Stimulated activated naive CD4-positive, alpha-beta T cell treated with Interleukin-2 at 50 U/mL for 16 hours (primary cell): ENCODE measurements at places on chromosomes 5 and 9.
A peak's percentile ranks its signal among the peaks of the same experiment; 100 is the strongest.

DNA sequence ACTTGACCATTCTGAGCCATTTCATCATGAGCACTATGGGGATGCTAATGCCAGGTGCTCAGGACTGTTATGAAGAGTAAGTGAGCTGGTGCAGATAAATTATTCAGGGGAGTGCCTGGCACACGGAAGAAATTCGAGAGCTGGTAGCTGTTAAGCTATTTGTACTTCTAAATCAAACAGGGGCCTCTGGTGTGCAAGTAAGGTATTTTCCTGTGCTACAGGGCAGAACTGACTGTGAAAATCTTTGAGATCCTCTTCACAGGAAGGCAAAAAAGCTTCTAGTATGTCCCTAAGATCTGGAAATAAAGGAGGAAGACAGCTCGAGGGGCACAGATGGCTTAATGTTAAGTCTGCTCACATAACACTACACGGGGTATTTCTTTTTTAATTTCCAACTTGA lies 106.3 kb upstream of the SPOCK1 start:
- no peak for DNase-seq

DNA sequence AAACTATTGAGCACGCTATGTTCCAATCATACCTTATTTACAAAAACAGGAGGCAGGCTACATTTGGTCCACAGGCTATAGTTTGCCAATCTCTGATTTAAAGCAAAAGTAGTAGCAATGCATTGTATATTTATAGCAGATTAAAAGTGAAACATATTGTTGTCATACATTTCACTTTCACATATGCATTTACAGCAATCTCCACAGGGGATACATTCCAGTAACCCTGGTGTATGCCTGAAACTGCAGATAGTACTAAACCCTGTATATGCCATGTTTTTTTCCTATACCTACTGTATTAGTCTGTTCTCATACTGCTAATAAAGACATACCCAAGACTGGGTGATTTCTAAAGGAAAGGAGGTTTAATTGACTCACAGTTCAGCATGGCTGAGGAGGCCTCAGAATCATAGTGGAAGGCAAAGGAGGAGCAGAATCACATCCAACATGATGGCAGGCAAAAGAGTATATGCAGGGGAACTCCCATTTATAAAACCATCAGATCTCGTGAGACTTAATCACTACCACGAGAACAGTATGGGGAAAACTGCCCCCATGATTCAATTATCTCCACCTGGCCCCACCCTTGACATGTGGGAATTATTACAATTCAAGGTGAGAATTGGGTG lies 5.9 kb upstream of the CSF1R start:
- DNase-seq: no peak

GRCh38 chr5:123976379-123977033 lies 464.5 kb downstream of the CSNK1G3 start:
- DNase-seq: no peak

- peak; percentile 92 for DNase-seq
Observed at GRCh38 chr5:180810210-180810958, 7.8 kb upstream of the MGAT1 start.

DNA sequence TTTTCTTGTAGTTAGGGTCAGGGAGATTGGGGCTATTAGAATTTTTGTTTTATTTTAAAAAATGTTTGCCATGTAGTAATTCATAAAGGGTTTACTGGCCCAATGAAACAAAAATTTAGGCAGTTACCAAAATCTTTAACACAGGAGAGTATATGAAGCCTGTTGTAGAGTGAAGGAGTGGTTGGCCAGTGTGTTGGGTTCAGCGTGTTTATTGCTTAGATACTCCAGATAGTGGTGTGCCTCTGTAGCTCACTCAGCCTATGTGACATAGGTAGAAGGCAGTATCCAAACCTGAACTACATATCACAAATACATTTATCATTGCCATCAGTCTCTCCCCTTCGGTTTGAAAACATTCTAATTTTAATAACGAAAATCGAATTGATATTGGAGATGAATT lies 1.2 kb downstream of the TEK start:
- no peak for DNase-seq

DNA sequence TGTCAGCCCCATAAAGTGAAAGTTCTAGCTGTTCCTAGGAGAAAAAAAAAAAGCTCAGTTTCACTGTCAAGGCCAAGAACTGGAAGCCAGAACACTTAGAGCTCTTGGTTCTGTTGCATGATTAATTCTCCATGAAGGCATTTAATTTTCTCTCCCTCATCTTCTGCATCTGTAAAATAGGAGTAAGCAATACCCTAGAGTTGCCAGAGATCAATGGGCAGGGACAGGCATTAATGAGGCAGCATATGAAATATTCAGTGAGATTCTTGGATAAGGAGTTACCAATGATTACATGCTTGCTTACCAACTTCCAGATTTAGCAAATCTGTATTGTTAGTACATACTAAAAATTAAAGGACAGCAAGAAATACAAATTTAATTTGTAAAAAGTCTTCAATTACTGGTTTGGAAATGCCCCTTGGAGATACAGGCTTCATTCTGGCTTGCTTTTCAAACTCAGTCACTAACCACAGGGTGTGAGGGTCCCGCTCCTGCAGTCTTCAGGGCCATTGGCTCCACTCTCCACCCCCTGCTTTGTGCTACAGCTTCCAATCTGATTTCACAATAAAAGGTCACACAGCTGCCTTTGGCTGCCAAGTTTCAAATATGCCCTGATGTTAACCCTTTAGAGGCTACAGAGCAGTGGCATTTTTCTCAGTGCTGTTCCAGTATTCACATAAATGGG lies 624.6 kb downstream of the BNC2 start:
- DNase-seq: no peak

- no peak for DNase-seq
Observed at GRCh38 chr5:50751064-50751657, 84.7 kb downstream of the PARP8 start.

GRCh38 chr5:137753691-137754187 lies 424 bp downstream of the HNRNPA0 start:
- no peak for DNase-seq

DNA sequence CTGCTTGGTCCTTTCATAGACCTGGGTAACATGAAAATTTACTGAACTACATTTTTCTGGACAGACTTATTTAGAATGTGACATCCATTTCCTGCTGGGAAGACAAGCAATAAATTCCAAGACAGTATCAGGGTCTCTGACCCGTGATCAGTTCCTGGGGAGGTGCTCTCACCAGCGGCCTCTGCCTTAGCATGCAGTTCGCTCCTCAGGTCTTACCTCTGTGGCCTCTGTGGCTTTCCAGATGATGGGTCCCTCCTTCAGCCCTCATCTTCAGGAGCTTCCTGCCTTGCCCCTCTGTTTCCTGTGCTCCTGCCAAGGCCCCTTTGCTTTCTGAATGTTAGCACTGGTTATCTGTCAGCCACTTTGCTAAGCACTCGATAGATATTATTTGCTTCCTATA lies 66.4 kb downstream of the CMYA5 start:
- DNase-seq: no peak

DNA sequence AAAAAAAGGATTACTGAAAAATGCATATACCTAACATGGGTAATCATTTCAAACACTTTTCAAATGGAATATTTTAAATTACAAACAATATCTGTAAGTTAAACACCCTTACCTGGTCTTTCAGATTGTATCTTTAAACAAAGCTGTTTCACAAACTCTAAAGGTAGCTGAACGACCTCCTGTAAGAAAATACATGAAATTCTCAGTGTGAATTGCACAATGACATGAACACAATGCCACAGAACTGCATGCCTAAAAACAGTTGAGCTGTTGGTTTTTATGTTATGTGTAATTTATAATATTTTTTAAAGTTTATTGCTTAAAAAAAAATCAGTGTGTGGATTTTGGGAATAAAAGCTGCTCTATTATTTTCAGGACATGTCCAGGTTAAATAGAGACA lies 17.5 kb downstream of the IPPK start:
- no peak for DNase-seq

DNA sequence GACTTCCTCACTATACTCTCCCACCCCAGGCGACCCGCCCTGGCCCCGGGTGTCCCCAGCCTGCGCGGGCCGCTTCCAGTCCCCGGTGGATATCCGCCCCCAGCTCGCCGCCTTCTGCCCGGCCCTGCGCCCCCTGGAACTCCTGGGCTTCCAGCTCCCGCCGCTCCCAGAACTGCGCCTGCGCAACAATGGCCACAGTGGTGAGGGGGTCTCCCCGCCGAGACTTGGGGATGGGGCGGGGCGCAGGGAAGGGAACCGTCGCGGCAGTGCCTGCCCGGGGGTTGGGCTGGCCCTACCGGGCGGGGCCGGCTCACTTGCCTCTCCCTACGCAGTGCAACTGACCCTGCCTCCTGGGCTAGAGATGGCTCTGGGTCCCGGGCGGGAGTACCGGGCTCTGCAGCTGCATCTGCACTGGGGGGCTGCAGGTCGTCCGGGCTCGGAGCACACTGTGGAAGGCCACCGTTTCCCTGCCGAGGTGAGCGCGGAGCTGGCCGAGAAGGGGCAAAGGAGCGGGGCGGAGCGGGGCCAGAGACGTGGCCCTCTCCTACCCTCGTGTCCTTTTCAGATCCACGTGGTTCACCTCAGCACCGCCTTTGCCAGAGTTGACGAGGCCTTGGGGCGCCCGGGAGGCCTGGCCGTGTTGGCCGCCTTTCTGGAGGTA lies 2.1 kb downstream of the CA9 start:
- DNase-seq: no peak

DNA sequence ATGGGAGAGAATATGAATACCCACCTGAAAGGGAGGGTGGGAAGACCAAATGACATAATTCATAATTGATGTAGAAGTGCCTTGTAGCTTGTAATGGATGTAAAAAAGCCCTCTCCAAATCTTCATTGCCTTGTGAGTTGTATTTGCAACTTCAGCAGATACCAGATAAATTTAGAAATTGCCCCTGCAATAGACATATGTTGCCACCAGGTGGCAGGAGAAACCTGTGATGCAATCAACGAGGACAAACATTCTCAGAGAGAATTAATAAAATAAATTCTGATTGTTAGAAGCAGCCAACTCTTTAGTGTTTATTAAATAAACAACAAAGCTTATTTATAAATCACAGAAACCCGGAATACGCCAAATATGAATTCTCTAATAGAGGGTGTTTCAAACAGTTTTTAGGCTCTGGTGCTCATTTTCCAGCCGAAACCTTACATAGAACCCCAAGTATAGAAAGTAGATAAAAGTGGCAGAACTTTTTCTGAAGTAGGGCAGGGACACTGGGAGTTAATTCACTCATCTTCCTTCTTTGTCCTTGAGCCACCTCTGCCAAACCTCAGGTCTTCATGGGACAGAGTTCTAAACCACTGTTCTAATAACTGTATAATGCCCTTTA lies 147.8 kb downstream of the TMEM38B start:
- DNase-seq: no peak

- DNase-seq: no peak
Observed at GRCh38 chr5:51326844-51327243, 56.4 kb upstream of the ISL1 start.

GRCh38 chr5:111345731-111346130 lies 121.5 kb downstream of the CAMK4 start:
- DNase-seq: no peak

DNA sequence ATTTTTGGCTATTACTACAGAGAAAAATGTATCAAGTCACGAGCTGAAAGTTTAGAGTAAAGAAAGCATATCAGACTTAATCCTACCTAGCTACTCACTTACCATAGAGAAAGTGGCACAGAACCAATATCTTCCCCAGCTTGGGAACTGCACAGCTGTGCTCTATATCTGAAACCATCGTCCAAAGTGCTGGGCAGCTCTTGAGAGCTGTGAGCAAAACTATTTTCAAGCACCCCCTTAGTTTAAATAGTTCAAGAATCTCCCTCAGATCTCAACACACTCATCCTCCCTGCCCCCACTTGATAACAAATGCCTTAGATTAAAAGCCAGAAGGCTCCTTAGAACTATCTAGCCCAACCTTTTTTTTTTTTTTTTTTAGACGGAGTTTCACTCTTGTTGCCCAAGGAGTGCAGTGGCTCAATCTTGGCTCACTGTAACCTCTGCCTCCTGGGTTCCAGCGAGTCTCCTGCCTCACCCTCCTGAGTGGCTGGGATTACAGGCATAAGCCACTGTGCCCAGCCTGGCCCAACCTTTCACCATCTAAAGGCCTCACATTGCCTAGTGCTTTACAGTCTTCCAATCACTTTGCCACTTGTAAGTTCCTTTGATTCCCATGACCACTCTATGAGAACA lies 94.2 kb upstream of the APC start:
- no peak for DNase-seq

GRCh38 chr5:87741881-87742280 lies 329.2 kb upstream of the CCNH start:
- no peak for DNase-seq

DNA sequence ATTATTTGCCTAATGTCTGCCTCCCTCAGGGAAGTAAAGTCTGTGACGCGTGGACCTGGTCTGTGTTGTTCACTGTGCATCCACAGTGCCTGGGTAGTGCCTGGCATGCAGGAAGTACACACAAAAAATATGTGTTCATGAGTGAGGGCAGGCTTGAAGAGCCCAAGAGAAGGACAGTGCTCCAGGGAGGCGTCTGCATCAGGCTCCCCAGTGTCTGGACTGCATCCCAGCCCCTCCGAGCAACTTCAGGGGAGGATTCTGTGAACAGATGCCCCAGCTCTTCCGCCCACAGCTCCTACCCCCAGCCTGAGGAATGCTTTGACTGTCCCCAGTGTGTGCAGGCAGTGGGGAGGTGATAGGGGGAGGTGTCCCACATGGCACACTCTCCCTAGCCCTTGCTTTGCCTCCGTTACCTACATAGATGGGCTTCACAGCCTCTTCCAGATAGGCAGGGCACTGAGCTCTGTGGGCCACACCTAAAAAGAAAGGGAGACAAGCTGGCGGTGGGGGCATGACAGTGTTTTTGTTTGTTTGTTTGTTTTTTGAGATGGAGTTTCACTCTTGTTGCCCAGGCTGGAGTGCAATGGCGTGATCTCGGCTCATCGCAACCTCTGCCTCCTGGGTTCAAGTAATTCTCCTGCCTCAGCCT lies 25.4 kb downstream of the IRF1 start:
- no peak for DNase-seq

GRCh38 chr5:166369346-166369745 lies 1922.1 kb upstream of the WWC1 start:
- DNase-seq: no peak

DNA sequence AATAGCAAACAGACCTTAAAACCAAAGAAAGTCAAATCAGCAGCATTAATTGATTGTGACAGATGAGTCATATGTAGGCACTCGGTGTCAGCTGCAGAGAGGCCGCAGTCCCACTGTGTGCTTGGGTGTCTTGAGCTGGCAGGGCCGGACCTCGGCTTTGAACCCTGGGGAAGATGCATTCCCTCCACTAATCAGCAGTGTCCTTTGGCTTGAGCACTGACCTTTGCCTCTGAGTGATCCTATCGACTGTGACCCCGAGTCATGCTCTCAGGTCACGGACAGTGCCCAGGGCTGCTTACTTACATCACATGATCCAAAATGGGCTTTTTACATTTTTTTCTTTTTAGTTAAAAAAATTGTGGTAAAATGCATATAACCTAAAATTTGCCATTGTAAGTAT lies 188.7 kb downstream of the GADD45G start:
- DNase-seq: no peak

GRCh38 chr5:18114151-18114757 lies 480.0 kb downstream of the TAF11L14 start:
- DNase-seq: no peak

GRCh38 chr9:78149702-78150291 lies 86.1 kb upstream of the CEP78 start:
- no peak for DNase-seq
